ENCODE measurements at places on chromosomes 1 and 21. TPM values are rescaled to one million over a fixed set of nuclear protein-coding genes. Genes with fewer than 3 reads are reported as not detected.

CLCA2 gene
- polyA plus RNA-seq = 407 TPM

SEC16B gene
- 1.3 TPM for polyA plus RNA-seq

FLG gene
- 8.8 TPM for polyA plus RNA-seq

CBR1 gene
- polyA plus RNA-seq = 188 TPM

RAP1GAP gene
- polyA plus RNA-seq = 1.6 TPM

TSPEAR gene
- not detected for polyA plus RNA-seq

Measured in keratinocyte (primary cell).